NCI-H748 treated with DMSO at 0.1 percent for 48 hours (cell line): ENCODE measurements at places on chromosomes 2 and 18.

DNA sequence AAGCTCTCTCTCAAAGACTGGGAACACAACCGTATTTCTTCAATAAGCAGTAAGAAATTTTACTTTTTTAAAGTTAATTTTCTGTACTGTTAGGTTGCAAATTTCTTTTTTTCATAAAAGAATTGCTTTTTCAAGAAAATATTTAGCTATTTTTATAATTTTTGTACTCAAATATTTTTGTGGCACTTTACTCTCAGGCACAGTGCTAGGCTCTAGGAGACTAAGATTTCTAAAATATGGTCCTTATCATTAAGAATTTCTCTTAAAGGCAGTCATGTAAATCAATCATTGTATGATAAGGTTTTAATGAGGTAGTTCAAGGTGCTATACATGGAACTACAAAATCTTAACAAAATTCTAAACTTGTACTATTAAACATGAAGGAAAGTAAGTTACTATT lies 61.4 kb downstream of the MTX2 start:
- DNase-seq: no peak

GRCh38 chr2:53635694-53636093 lies 131.9 kb upstream of the CHAC2 start:
- no peak for DNase-seq

DNA sequence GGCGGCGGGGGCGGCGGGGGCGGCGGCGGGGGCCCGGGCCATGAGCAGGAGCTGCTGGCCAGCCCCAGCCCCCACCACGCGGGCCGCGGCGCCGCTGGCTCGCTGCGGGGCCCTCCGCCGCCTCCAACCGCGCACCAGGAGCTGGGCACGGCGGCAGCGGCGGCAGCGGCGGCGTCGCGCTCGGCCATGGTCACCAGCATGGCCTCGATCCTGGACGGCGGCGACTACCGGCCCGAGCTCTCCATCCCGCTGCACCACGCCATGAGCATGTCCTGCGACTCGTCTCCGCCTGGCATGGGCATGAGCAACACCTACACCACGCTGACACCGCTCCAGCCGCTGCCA lies 644 bp downstream of the ONECUT2 start:
- DNase-seq: no peak

DNA sequence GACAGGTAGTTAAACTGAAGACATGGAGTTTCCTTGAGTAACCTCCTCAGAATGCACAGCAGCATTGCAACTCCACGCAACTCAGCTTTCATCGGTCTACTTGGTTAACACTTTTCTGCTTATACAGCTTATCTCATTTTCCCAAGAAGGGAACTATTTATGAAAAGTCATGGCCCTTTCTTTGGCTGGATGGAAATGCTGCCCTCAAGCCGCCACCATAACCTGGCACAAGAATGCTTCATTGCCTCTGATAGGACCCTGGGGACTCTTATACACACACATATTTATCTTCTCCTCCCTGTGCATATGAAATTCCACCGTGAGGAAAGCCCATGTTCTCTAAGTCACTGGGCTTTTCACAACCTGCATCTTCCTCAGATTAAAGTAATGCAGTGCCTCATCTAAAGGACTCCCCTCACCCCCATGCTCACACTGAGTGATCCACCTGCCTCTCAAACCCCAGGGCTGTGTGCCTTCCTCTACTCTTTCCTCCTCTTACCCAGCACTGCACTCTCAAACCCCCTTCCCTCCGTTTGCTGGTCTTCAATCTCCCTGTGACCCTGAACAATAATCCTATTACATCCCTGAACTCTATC lies 192.0 kb upstream of the HNRNPA3 start:
- DNase-seq: no peak

DNA sequence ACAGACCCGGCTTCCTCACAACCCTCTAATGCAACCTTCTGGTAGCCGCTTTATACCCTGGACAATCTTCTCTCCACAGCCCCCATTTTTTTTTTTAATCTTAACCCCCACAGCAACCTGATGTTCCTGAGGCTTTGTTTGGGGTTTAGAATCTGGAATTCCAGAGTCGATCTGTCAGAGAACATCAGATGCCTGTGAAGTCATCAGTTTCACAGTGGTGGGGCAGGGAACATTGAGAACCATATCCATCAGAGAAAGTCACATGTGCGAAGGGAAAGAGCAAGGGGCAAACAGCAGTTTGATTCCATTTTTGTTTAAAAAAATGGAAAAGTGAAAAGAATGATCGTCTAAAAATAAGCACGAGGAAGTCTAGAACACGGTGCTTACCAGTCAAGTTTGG lies 20.6 kb downstream of the NPAS2 start:
- no peak for DNase-seq

GRCh38 chr2:201558665-201559064 lies 84.6 kb downstream of the TMEM237 start:
- DNase-seq: no peak

DNA sequence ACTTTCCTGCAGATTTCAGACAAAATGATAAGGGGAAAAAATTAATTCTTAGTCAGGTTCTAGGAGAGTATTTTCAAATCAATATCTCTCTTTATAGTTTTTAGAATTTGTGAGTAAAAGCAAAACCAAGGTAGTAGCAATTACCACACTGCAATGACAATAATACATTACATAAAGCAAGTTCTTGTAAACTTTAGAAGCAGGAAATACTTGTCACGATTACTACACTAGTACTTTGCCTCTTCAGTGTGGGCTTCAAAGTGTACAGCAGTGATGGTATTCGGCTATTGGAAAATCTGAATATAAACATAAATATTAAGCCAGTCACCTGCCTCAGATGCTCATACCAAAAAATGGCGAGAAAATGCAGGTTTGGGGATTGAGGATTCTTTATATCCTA lies 81.0 kb downstream of the ALPK2 start:
- DNase-seq: no peak

DNA sequence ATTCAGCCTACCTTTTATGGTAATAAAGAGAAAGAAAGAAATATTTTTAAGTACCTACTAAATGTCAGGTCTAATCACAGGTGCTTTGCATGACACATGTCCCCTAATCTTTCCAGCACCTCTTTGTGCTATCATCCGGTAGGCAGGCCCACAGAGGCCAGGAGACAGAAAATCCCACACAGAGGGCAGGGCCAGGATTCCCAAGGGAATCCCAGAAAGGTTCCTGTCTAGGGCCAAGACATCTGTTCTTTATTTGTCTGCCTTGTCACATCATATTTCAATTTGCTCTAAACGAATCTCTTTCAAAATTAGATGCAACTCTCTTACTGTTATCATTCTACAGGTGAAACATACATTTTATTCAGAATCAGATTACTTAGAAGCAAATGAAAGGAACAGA lies 676.1 kb upstream of the GYPC start:
- DNase-seq: no peak

DNA sequence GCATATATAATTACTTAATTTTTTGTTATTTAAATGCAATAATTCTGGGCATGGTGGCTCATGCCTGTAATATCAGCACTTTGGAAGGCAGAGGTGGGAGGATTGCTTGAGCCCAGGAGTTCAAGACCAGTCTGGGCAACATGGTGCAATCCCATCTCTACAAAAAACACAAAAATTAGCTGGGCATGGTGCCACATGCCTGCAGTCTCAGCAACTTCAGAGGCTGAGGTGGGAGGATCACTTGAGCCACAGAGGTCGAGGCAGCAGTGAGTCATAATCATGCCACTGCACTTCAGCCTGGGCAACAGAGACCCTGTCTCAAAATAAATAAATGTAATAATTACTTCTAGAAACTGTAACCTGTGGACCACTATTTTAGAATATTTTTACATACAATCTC lies 21.5 kb upstream of the TMEM87B start:
- no peak for DNase-seq

DNA sequence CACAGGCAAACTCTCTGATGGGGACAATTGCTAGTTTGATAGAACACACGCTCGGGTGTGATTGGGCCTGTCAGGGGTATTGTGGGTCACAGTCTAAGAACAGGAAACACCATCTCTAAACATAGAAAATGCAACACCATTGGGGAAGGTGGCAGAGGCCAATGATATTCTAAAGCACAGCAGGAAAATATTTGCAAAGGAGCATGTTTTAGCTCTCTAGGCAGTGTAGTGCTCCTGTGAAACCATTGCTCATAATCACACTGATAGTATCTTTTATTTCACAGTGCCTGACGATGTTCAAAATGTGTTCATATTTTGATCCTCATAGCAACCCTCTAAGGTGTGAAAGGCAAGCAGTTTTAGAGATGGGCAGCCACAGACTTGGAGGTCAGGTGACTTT lies 224.2 kb downstream of the CD226 start:
- no peak for DNase-seq

- DNase-seq: no peak
Observed at GRCh38 chr2:184727813-184728212, 129.5 kb downstream of the ZNF804A start.

GRCh38 chr2:8966123-8966908 lies 37.2 kb downstream of the MBOAT2 start:
- no peak for DNase-seq

- no peak for DNase-seq
Observed at GRCh38 chr2:107436281-107436680, 390.4 kb upstream of the RGPD4 start.

DNA sequence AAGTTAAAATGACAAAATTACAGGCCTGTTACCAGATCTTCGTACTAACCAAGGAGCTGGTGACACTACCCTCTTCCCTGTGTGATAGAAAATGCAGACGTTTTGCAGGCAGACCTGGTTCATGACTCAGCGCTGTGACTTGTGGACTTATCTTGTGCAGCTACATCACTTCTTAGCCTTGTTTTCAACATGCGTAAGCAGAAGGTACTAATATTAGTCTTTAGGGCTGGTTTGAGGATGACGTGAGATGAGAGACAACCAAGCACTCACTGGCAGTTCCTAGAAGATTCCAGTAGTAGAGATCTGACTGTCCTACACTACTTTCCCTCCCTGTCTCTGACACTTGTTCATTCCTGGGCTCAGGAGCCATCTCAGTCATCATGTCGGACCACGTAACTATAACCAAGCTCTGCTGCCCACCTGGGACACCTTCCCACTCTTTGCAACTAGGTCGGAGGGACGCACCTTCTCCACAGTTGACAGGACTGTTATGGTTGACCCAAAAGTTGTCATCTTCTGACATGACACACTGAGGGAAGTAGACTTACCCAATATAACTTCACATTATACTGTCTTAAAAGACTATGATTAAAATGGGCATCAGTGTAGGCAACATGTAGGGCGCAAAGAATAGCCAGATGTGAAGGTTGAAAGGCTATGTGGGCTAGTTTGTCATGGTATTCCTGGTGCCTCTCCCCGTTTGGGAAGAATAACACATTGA lies 64.8 kb downstream of the TNFRSF11A start:
- DNase-seq: no peak

- no peak for DNase-seq
Observed at GRCh38 chr18:31244771-31245394, 73.1 kb upstream of the DSG1 start.

DNA sequence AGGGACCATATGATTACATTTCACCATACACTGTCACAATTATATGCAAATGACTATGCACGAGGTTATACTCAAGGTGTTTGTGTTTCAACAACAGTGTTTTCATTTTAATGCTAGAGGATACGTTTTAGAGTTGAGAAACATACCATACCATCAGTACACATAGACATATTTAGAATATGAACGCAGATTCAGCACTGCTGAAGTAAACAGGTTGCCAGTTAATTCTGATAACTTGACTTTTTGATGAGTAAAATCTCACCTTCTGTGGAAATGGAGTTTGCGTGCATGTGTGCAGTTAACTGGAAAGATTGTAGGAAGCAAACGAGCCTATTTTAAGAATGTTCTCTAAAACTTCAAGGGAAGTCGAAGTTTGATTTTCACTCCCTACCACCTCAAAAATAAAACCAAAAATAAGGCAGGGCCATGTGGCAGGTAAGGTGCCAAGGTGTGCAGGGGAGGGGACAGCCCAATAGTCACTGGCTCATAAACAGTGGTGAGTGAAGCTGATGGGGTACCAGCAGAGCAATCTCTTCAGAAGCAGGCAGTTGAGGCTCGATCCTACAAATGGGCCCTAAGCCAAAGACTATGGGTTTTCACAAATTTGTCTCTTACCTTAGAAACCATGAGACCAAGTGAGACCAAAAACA lies 213.1 kb downstream of the IKZF2 start:
- DNase-seq: no peak

GRCh38 chr2:241977557-241978300 lies 108.2 kb downstream of the RTP5 start:
- no peak for DNase-seq

GRCh38 chr2:172299741-172300140 lies 127.6 kb upstream of the ITGA6 start:
- DNase-seq: peak; percentile 94

GRCh38 chr18:69689121-69689759 lies 258.4 kb downstream of the CD226 start:
- DNase-seq: no peak

GRCh38 chr2:207239754-207240494 lies 74.2 kb upstream of the KLF7 start:
- no peak for DNase-seq

DNA sequence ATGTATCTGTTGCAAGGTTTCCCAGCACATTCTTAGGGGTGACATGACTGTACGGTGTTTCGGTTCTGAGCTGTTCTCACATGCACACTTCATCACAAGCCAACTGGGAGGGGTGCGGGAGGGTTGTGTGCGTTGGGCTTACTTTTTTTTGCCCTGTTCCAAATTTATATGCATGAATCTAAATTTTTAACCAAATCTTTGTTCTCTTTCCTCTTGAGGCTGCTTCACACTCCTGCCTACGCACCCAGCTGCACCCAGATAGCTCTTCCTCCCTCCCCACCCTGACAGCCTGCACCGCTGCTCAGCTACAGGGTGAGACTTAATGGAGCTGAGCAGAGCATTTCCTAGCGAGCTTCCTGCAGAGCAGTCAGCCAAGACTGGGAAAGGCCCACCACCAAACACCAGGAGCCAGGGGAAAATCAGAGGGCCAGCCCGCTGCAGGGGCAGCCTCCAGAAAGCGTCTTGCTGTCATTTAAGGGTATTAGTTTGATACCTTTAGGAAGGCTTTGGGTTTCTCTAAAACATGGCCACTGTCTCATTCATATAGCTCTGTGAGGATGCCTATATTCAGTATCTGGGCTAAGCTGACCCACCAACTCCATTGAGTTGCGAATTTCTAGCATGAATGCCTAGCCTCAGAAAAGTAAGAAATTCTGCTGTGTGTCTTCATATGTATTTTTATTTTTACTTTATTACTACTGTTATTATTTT lies 84.5 kb downstream of the POU3F3 start:
- no peak for DNase-seq

DNA sequence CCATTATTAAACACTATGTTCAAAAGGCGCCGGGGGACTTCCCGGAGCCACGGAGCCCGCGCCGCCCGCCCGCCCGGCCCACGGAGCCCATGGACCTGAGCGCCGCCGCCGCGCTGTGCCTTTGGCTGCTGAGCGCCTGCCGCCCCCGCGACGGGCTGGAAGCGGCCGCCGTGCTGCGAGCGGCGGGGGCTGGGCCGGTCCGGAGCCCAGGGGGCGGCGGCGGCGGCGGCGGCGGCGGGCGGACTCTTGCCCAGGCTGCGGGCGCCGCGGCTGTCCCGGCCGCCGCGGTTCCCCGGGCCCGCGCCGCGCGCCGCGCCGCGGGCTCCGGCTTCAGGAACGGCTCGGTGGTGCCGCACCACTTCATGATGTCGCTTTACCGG lies 197 bp downstream of the GDF7 start:
- no peak for DNase-seq
